ENCODE measurements at places on chromosomes 7 and 10.

DNA sequence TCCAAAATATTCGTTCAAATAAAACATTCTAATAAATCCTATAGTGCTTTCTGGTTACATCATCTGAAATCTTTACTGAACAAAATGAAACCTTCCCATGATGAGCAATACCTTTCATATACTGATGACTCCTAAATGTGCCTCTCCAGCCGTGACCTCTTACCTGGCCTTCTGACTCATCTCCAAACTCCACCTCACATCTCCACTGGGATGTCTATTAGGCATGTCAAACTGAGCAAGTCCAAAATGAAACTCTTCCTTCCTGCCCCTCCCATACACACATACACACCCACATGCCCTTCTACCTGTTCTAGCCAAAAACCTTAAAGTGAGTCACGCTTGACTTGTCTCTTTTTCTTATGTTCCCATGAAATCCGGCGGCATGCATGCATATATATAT lies 22.9 kb downstream of the GSAP start:
- DNase-seq: no peak

- no peak for DNase-seq
Measured at GRCh38 chr10:124741922-124742412, 2.2 kb downstream of the FAM53B start.

GRCh38 chr10:100976906-100977305 lies 7.6 kb downstream of the SEMA4G start:
- no peak for DNase-seq

GRCh38 chr10:77274046-77274795 lies 363.4 kb downstream of the KCNMA1 start:
- no peak for DNase-seq

DNA sequence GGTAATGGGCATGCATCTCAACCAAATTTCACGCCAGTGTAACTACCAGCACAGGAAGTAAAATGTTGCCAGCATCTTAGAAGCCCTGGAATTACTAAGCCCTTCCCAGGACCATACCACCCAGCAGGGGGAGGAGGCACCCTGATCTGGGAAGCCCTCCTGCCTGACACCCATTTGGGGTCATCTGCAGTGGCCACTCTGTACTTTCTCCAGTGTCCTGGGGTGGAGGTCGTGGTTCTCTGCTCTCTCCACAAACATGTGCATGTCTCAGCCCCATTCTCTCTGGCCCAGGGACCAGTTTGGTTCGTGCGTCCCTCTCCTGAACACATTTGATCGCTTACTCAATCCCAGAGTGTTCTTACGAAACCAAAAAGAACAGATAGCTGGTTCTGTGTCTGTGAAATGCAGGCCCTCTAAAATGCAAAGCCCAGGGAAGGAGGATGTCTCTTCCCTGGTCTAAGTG lies 9.4 kb upstream of the LRRC27 start:
- no peak for DNase-seq

DNA sequence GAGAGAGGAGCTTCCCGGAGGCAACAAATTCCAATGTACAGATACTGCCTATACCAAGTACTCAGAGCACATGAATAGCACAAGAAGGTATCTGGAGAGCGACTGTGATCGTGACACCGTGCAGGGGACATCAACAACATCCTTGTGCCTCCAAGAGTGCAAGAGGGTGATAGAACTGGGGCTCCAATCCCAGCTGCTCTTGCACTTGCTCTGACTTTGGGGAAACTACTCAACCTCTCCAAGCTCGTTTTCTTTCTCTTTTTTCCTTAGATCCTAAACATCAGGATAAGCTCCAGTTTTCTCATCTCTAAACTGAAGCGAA lies 12.1 kb downstream of the RFC2 start:
- no peak for DNase-seq

DNA sequence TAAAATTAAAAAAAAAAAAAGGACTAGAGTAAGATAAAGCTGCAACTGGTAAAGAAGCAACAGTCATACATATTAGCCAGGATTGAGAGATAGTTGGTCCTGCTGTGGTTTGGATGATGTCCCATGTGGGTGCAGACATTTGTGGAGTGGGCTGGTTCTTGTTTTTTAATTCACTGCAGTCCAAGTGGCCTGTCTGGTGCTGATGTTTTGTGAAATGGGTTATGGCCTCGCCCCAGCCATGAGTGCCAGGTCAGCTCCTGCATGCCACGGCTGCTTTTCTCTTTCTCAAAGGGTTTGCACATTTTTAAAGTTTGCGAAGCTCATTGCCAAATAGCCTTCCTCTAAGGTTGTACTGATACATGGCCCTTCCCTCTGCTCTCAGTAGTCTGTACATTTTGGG lies 14.1 kb upstream of the BTBD16 start:
- no peak for DNase-seq

- no peak for DNase-seq
Measured at GRCh38 chr7:116674508-116675173, 2.6 kb downstream of the MET start.

GRCh38 chr7:90192876-90193750 lies 18.4 kb upstream of the STEAP2 start:
- DNase-seq: no peak

GRCh38 chr7:11130012-11130411 lies 156.3 kb downstream of the PHF14 start:
- no peak for DNase-seq

DNA sequence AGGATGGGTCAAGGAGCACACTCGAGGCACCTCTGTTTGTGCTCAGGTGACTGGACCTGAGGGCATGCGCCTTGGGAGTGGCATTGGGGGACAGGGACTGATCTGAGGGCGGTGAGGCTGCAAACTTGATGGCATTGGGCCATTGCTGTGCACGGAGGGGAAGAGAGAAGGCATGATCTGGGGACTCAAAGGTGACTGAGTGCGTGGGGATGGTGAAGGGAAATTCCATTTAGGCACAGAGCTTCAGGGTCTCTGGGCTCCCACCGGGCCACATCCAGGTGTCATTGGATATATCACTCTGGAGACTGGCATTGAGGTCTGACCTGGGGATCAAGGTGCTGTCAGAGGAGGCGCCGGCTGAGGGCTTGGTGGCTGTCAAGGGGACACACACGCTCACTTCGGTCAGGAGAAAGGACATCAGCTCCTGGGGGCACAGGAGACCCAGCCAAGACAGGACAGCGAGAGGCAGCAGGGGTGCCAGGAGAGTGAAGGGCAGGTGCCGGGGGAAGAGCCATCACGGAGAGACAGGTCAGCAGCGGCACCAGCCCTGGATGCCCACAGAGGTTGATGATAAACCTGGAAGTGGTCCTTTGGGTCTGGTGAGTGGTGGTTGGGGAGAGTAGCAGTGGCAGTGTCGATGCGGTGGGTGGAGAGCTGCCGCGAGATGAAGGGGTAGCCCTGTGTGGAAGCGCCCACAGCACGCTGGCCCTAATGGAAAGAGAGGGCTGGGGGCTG lies 5.5 kb downstream of the ADCK2 start:
- no peak for DNase-seq

DNA sequence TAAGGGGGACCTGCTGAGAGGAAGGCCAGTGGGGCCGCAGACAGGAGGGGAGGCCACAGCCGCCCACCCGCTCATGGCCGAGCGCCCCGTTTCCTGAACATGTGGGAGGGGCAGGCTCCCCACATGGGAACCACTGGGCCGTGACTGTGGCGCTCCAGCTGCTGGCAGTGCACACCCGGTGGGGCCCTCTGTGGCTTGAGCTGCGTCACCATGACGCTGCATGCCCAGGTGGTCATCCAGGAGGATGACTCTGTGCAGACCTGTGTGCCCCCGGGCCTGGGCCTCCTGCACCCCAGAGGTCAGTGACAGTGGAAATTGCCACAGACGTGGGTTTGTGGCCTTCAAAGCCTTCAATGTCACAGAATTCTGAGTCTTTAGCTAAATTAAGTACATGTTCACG lies 85.1 kb downstream of the MGMT start:
- no peak for DNase-seq

- DNase-seq: no peak
Measured at GRCh38 chr7:91291302-91291701, 27.1 kb downstream of the FZD1 start.

- DNase-seq: no peak
Measured at GRCh38 chr10:16260388-16260787, 176.4 kb upstream of the PTER start.

GRCh38 chr7:112290065-112290464 lies 83.6 kb downstream of the ZNF277 start:
- no peak for DNase-seq

- DNase-seq: no peak
Measured at GRCh38 chr7:144885478-144885877, 49.6 kb upstream of the TPK1 start.

DNA sequence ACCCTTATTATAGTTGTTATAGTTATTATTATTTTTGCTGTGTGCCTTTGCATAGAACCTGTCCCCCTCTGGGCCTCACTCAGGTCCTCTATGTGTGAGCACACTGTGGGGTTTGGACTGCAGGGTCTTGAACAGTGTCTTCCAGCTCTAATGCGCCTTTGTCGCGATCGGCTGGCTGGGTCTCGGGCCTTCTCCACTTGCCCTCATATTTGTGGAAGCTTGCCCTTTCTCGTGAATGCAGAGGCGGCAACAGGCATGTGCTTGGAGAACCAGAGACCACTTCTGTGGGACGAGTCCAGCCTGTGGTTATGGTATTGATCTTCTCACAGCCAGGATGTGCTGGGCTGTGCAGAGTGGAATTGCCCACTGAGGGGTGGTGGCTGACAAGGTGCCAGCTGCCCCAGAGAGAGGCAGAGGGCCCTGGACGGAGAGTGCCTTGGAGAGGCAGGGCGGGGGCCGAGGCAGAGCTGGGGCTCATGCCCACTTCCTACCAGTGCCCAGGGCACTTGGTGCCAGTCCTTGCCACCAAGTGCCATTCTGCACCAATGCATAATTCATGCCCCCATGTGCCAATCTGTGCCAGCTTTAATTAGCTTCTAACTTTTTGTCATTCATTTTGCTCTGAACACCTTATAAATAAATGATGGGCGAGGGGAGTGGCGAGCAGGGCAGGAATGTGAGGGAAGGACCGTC lies 6.8 kb upstream of the CDH23 start:
- no peak for DNase-seq

GRCh38 chr7:64946772-64947171 lies 43.7 kb downstream of the ZNF273 start:
- DNase-seq: no peak

DNA sequence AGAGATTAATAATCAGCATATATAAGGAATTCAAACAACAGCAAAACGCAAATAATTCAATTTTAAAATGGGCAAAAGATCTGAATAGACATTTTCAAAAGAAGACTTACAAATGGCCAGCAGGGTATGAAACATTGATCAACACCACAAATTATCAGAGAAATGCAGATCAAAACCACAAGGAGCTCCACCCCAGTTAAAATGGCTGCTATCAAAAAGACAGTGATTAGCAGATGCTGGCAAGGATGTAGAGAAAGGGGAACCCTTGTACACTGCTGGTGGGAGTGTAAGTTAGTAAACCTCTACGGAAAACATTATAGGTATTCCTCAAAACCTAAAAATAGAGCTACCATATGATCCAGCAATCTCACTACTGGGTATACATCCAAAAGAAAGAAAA lies 128.0 kb upstream of the CACUL1 start:
- no peak for DNase-seq

DNA sequence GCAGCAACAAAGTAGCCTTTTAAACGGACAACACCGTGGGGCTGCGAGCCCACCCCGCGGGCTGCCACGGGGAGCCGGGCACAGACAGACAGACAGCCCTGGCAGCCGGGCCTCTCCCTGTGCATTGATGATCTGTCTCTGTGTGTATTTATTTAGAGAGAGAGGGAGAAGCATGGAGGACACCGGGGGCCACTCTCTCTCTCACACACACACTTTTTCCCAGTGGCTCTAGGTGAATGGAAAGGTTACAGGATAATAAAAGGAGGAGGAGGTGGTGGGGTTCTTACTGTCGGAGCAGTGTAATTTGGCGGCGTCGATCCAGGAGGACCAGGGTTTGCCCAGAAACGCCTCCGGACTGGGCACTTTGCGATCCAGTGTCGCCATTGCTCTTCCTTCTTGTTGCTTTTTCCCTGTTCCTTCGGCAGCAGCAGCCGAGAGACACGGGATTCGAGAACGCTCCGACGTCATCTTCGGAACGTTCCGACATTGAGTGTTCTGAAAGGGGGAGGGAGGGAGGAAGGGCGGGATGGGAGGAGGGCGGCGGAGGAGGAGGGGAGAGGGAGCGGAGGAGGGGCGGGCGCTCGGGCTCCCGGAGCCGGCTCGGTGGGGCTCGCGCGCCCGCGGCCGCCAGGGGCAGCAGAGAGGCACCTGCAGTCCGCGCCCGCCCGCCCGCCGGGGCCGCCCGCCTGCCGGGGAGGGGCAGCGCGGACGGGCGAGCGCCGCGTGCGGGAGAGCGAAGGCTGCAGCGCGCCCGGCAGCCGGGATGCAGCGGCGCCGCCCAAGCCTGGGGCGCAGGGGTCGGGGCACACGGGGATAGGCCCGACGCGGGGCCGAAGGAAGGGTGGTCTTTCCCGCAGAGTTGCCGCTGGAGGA lies at the start of gene ATXN7L1:
ATXN7L1 (minus strand) TSS at position 509 of the 873 bp plus-strand sequence; CDS start at position 468, 41 bp downstream.
- peak; percentile 81 for DNase-seq

GRCh38 chr10:21260066-21260465 lies 265.4 kb downstream of the SKIDA1 start:
- DNase-seq: no peak

GRCh38 chr10:62130948-62131347 lies 137.7 kb downstream of the RTKN2 start:
- DNase-seq: no peak

DNA sequence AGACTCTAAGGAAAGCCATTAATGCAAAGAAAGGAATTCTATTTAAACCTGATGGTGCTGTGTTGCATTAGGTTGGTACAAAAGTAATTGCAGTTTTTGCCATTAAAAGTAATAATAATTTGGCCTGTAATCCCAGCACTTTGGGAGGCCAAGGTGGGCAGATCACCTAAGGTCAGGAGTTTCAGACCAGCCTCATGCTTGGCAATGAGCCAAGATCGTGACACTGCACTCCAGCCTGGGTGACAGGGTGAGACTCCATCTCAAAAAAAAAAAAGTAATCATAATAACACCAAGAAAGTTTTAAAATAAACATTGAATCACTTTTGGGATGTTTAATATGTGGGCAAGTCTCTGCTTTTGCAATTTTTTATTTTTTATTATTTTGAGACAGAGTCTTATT lies 107.3 kb upstream of the FRMD4A start:
- no peak for DNase-seq

DNA sequence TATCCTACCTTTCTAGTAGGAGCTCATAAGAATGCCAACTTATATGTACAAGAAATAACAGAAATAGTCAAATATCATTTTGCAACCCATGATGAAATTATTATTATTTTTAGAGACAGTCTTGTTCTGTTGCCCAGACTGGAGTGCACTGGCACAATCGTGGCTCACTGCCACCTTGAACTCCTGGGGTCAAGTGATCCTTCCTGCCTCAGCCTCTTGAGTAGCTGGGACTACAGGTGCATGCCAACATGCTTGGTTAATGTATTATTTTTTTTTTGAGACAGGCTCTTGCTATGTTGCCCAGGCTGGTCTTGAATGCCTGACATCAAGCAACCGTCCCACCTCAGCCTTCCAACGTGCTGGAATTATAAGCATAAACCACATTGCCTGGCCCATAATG lies 44.8 kb downstream of the TNPO3 start:
- DNase-seq: no peak

Measured in activated gamma-delta T cell treated with anti-CD3 and anti-CD28 coated beads, Interleukin-2, amount 50 U/mL, for 16 hours (primary cell).